ENCODE measurements at places on chromosomes 7 and 10.

GRCh38 chr10:35336084-35336831 lies at the start of gene CCNY:
Gene CCNY, plus strand, starts transcription at chr10:35336509. Its CDS starts 545 bp downstream, at chr10:35337054.
- DNase-seq = peak; percentile 75
- H3K4me3 ChIP-seq = peak within 1 kb of the TSS; percentile 91
- peaks cover 68% of the 10 kb centered on the region for H3K4me1 ChIP-seq
- no peaks in the 10 kb centered on the region for H3K27me3 ChIP-seq
- H3K36me3 ChIP-seq = peaks cover 18% of the 10 kb centered on the region
- H3K27ac ChIP-seq = peak within 1 kb of the TSS; percentile 93

GRCh38 chr7:147607157-147607800 lies 983.3 kb upstream of the C7orf33 start:
- H3K4me1 ChIP-seq = no peaks in the 10 kb centered on the region
- DNase-seq = no peak
- H3K27ac ChIP-seq = no peak overlapping the region
- H3K27me3 ChIP-seq = no peaks in the 10 kb centered on the region

DNA sequence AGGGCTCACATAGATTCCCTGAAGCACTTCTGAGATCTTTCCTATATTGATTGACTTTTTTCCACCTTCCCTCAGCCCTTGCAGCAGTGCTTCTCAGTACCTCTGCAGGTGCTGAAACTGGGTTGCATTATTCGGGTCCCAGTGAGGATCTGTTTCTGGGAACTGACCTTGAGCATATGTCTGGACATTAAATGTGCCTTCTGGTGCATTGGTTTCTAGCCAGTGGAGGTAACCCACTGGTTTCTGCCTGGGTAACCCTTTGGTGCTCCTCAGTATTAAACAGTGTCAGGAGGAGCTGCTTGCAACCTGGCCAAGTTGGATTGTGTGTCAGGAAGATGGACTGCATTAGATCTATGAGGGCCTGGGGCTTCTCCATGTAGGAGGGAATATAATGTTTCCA lies 213.3 kb upstream of the KCND2 start:
- no peaks in the 10 kb centered on the region for H3K27me3 ChIP-seq
- no peak overlapping the region for H3K4me3 ChIP-seq
- H3K36me3 ChIP-seq = no peaks in the 10 kb centered on the region
- no peak for DNase-seq

- no peaks in the 10 kb centered on the region for H3K36me3 ChIP-seq
- H3K4me3 ChIP-seq = no peak overlapping the region
- peaks cover 19% of the 10 kb centered on the region for H3K27me3 ChIP-seq
- H3K4me1 ChIP-seq = peaks cover 8% of the 10 kb centered on the region
- H3K27ac ChIP-seq = no peak overlapping the region
- no peak for DNase-seq
These were observed 34.1 kb upstream of the ARHGAP22 start for GRCh38 chr10:48638739-48639527.

GRCh38 chr7:12178317-12178716 lies 32.8 kb upstream of the TMEM106B start:
- no peak for DNase-seq
- H3K36me3 ChIP-seq = no peaks in the 10 kb centered on the region
- no peak overlapping the region for H3K4me3 ChIP-seq

DNA sequence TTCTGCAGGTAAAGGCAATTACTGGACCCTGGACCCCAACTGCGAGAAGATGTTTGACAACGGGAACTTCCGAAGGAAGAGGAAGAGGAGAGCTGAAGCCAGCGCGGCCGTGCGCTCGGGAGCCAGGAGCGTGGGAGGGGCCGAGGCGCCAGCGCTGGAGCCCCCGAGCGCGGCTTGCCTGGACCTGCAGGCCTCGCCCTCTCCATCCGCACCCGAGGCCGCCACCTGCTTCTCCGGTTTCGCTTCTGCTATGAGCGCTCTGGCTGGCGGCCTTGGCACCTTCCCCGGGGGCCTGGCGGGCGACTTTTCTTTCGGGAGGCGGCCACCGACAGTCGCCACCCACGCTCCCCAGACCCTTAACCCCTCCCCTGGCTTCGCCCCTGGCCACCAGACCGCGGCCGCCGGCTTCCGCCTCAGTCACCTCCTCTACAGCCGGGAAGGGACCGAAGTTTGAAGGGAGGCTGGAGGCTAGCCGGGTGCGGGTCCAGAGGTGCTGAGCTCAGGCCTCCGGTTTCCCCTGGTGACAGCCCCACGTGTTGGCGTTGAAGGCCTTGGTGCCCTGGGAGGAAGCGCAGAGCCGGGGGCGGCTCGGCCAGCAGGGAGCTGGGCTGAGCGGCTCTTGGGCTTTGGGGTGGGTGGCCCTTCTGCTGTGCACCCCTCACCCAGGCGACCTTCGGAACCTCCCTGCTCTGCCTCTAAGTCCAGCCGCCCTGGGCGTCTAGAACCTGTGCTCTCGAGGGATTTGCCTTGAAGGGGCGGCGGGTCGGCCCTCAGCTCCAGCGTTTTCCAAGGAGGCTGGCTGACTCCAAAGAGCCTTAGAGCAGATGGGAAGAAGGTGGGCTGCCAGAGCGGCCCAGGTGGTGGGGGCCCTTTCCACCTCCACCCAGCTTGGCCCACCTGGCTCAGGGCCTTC lies 1.8 kb downstream of the FOXI2 start:
- no peak overlapping the region for H3K27ac ChIP-seq
- H3K4me1 ChIP-seq = no peaks in the 10 kb centered on the region
- H3K36me3 ChIP-seq = no peaks in the 10 kb centered on the region

DNA sequence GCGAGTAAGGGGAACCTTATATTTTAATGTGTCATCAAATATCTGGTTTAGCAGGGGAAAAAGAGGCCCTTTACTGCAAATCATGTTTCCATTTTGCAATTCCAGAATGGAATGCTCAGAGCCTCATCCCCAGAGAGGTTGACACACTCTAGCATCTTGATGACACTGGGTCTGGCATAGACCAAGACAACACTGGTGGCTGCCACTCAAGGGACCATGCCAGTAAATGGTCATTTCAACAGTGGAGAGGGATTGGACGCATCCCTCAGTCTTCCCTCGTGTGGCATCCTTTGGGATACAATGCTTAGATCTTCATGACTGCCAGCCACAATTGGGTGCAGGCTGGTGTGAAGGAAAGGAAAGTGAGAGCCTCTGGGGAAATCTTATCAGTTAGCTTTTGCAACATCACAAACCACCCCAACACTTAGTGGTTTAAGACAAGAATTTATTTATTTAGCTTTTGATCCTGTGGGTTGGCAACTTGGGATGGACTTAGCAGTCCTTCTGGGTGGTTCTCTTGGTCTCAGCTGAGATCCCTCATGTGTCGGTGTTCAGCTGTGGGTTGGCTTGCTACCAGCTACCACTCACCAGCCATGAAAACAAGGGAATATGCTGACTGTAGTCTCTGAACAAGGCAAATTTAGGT lies 21.6 kb downstream of the TACC2 start:
- H3K4me1 ChIP-seq = no peaks in the 10 kb centered on the region
- H3K27ac ChIP-seq = no peak overlapping the region
- no peak overlapping the region for H3K4me3 ChIP-seq
- H3K36me3 ChIP-seq = no peaks in the 10 kb centered on the region
- peaks cover 4% of the 10 kb centered on the region for H3K27me3 ChIP-seq

DNA sequence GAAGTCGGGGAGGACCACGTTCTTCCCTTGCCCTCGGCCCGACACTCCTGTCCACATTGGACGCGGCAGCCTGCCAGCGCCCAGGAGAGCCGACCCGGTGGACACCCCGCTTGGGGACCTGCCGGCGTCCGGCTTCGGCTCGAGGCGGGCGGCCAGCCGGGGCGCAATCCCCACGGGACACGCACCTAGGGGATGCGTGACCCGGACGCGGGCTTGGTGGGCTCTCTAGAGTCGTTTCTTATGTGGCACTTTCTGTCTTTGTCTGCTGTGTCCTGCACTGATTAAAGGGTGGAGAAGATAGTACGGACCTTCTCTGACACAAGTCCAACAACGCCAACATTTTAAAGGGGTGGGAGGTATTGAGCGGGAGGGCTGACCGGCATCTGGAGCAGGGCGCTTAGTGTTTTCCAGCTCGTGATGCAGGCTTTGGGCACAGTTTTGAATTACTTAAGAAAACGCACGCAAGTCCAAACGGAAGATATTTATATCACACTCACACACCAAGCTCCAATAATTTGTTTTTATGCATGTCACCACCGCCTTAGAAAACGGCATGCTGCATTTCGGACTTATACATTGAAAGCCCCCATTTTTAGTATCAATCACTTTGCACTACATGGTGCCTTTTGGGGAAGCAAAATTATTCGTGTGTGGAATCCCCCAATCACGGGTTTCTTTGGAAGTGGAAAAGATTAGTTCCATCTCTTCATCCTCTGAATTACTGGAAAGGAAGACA lies 3.9 kb upstream of the SPAG6 start:
- H3K36me3 ChIP-seq = peaks cover 5% of the 10 kb centered on the region
- H3K27ac ChIP-seq = no peak overlapping the region
- H3K27me3 ChIP-seq = peaks cover 90% of the 10 kb centered on the region
- peaks cover 30% of the 10 kb centered on the region for H3K4me1 ChIP-seq

DNA sequence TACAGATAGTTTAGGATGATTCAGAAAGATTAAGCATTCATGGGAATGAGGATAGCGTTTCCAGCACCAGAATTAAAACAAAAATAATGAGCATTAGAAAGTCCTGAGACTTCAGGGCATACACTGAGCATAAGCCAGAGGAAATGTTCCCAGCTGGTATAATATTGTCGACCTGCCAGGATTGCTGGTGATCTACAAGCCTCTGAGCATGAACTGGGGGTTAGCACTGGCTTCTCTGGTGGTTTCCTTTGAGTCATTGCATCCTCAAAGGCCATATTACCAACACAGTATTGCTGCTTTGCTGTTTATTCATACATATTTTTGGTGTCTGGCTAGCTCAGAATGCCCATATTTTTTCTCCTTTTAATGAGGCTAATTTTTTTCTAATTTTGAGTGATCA lies 10.7 kb upstream of the ATRNL1 start:
- H3K27me3 ChIP-seq = peaks cover 21% of the 10 kb centered on the region
- no peak for DNase-seq
- H3K4me1 ChIP-seq = no peaks in the 10 kb centered on the region
- no peak overlapping the region for H3K4me3 ChIP-seq

DNA sequence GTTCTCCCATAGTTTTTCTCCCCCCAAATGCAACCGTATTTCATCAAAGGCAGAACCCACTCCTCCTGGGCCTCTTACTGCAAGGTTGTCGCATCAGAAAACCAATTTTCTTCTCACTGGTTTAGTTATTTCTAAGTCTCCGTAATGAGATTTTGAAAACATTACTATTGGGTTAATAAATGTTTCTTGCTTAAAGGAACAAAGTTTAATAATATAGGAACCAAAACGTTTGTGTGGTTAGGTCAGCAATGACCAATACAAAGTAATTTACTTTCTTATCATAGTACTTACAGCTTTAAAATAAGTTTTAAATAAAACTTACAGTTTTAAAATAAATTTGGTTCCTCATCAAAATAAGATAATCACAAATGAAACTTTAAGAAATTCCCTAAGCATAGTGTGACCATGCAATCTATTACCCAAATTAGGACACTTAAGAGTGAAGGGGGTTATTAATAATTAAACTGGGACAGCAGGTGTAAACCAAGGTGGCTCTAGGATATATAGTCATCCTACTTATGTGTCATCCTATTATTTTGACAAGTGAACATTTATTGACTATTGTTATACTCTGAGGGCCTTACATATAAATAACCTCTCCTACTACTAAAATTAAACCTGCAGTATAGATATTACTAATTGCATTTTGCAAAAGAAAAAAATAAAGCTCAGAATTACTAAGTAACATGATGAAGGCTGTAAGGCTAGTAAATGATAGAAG lies 415.4 kb upstream of the LRRN3 start:
- DNase-seq = no peak
- H3K4me1 ChIP-seq = peaks cover 4% of the 10 kb centered on the region
- H3K27ac ChIP-seq = no peak overlapping the region
- peaks cover 24% of the 10 kb centered on the region for H3K36me3 ChIP-seq

- peaks cover 17% of the 10 kb centered on the region for H3K36me3 ChIP-seq
- H3K4me1 ChIP-seq = no peaks in the 10 kb centered on the region
- no peaks in the 10 kb centered on the region for H3K27me3 ChIP-seq
- H3K4me3 ChIP-seq = no peak overlapping the region
- H3K27ac ChIP-seq = no peak overlapping the region
These were observed 21.0 kb downstream of the NUDT13 start for GRCh38 chr10:73131301-73131700.

GRCh38 chr10:132879408-132880127 lies 62.8 kb downstream of the CFAP46 start:
- H3K27ac ChIP-seq = no peak overlapping the region
- no peak overlapping the region for H3K4me3 ChIP-seq
- no peak for DNase-seq
- H3K36me3 ChIP-seq = no peaks in the 10 kb centered on the region
- no peaks in the 10 kb centered on the region for H3K4me1 ChIP-seq

DNA sequence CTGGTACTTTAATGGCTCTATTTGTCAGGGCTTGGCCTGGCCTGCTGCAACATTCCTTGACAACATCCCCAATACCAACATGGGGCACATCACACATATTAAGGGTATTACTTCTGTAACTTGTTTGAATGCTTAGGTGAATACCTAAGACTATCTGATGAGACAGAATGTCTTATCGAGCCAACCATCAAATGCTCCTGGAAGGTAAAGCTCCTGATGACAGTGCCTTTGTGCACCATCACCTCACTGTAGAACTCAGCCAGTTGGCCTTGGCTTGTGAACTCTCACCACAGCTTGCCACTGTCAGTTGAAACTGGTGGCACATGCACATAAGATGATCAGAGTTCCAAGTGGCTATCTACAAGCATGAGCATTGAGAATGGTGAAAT lies 3.7 kb upstream of the MYO1G start:
- H3K4me3 ChIP-seq = peak overlapping the region; percentile 99
- H3K36me3 ChIP-seq = peaks cover 74% of the 10 kb centered on the region
- H3K4me1 ChIP-seq = peaks cover 67% of the 10 kb centered on the region
- no peak for DNase-seq

DNA sequence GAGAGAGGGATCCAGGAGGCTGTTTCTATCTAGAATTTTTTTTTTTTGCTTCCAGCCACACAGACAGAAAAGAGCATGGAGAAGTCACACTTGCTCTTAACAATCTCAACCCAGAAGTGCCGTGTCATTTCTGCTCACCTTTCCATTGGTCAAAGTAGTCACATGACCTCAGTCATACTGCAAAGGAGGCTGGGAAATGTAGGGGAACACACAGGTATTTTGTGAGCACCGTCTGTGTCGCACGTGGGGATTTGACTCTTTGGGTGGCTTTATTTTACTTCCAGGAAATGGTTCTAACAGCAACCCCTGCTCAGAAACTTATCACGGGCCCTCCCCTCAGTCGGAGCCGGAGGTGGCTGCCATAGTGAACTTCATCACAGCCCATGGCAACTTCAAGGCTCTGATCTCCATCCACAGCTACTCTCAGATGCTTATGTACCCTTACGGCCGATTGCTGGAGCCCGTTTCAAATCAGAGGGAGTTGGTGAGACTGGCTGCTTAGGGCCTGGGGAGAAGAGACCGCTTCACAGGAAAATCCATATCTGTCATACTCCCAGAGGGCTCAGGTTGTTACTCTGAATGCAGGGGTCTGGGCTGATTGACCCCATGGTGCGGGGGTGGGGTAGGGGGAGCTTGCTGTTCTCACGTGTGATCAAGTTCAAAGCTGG lies 13.1 kb upstream of the CPA1 start:
- DNase-seq = peak; percentile 26
- peak overlapping the region; percentile 91 for H3K27ac ChIP-seq
- peak overlapping the region; percentile 75 for H3K4me3 ChIP-seq

DNA sequence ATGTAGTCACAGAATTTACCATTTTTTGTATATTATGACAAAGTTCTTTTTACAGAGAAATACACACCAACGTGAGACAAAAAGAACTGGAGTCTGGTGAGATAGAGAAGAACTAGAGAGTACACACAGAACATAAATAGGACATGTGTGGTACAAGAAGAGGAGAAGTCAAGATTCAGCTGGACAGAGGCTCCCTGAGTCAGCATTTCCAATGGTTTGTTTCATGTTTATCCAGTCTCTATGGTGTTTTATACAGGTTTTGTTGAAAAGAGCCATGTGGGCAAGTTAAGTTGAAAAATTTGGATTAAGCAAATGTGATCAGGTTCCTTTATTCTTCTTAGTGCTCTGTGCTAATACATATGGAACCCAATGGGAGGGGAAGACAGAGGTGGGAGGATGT lies 105.5 kb upstream of the AKR1E2 start:
- H3K4me3 ChIP-seq = no peak overlapping the region
- peaks cover 1% of the 10 kb centered on the region for H3K36me3 ChIP-seq
